ENCODE measurements at places on chromosomes 6 and 20. TPM values are rescaled to one million over a fixed set of nuclear protein-coding genes. Genes with fewer than 3 reads are reported as not detected.
A peak's percentile ranks its signal among the peaks of the same experiment; 100 is the strongest.

DNA sequence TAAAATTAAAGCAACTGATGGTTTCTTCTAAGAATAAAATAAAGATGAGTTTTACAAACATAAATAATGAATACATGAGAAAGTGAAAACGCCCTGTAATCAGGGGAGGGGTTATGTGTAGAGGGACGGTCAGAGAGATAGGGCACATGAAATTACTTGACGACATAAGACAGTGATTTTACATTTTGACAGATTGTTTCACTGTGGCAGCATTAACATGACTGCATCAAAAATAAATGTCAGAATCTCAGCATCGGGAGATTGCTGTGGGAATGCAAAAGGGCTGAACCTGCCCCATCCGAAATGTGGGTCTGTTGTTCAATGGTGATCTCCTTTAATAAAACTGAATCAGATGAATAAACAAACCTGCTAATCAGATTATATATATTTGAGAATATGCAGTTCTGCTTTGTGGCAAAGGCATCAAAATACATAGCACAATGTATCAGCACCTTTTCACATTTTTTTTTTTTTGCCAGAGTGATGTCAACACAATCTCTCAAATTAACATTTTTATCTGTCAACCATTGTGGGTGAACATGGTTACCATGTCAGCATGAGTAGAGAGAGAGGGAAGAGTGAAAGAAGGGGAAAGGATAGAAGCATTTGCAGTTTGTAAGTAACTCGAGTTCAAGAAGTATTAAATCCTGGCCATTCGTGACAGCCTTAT lies 177.1 kb upstream of the MAN1A1 start:
- H3K4me1 ChIP-seq: no peaks in the 10 kb centered on the region
- no peak overlapping the region for H3K27ac ChIP-seq
- no peak for DNase-seq
- no peaks in the 10 kb centered on the region for H3K27me3 ChIP-seq
- H3K4me3 ChIP-seq: no peak overlapping the region

GRCh38 chr6:40933864-40934263 lies 105.2 kb downstream of the UNC5CL start:
- H3K27ac ChIP-seq: no peak overlapping the region
- no peaks in the 10 kb centered on the region for H3K27me3 ChIP-seq
- H3K36me3 ChIP-seq: no peaks in the 10 kb centered on the region
- DNase-seq: no peak
- H3K4me3 ChIP-seq: no peak overlapping the region

DNA sequence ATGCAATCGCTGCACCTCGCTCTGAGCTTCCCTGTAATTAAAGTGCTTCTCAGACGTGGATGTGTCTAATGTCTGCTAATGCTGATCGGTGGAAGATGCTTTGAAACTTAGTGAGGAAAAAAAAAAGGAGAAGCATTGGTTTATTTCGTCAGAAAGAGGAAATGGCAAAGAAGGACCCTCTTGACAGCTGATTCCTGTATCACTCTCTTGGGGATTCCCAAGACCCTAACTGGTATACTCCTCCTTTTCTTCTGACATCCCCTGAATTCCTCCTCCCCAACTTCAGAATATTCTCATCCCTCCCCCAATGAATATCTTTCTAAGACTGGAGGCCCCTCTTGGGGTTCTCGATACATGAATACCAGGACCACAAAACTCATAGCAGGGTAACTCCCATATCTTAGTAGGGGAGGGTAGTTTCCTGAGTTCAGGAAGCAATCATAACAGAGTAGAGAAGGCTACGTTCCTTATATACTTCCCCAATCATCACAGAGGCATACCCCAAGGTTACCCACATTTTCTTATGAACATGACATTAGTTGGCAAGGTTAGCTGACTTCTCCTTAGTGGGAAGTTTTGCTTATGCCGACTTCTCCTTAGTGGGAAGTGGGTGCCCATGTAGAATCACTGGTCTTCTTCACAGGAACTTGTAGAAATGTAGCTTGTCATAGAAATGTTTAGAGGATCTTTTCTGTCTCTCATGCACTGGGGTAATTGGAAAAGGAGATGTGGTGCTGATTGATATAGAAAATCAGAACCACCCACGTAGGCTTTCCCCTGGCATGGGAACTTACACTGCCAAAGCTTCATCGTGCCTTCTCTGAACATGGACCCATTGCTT lies 63.8 kb upstream of the ATXN1 start:
- no peaks in the 10 kb centered on the region for H3K36me3 ChIP-seq
- no peak overlapping the region for H3K27ac ChIP-seq
- no peaks in the 10 kb centered on the region for H3K27me3 ChIP-seq
- H3K4me1 ChIP-seq: peaks cover 6% of the 10 kb centered on the region
- DNase-seq: no peak

- no peaks in the 10 kb centered on the region for H3K27me3 ChIP-seq
- DNase-seq: no peak
- peaks cover 13% of the 10 kb centered on the region for H3K4me1 ChIP-seq
- H3K4me3 ChIP-seq: no peak overlapping the region
These were observed 54.4 kb upstream of the CCDC28A start for GRCh38 chr6:138719011-138719635.

FOXC1 gene
- 0.25 TPM for polyA plus RNA-seq

DNA sequence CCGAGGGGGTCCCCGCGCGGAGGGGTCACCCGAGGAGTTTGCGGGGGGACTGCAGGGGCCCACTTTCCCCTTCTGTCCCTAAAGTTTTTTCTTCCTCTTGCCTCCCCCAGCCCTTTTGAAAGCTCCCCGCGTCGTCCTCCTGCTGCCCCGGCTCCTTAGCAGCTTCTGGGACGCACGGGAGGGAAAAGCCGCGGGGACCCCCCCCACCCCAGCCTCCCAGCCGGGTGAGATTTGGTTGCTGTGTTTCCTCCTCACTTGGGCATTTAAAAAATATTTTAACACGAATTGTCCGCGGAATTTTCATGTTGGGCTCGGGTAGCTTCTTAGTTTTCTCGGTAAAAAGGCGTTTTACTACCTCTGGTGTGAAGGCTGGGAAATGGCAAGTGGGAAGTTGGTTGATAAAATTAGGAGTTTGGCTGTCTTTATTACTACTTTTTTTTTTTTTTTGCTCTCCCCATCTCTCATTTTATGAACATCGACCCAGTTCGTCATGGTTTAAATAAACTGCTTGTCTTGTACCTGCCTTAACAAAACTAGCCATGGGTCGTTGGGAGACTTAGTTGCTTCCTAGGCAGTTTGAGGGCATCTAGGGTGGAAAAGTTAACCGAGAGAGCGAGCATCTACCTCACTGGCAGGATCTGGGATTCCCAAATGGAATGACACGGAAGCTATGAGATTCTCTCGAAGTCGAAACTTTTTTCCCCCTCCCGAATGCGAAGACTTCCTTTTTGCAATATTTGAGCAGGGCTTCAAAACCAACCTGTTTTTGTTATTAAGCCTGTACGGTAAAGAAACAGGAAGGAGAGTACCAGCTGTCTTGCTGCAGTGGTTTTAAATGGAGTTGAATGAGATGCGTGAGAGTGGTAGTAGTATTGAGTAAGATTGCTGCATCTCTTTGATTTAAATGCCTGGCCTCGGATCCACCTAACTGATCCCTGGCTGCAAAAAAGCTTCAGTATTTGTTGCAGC lies 868 bp downstream of the NCOA3 start:
- no peaks in the 10 kb centered on the region for H3K36me3 ChIP-seq
- no peaks in the 10 kb centered on the region for H3K27me3 ChIP-seq
- DNase-seq: peak; percentile 63
- H3K4me1 ChIP-seq: peaks cover 7% of the 10 kb centered on the region
- peak overlapping the region; percentile 90 for H3K4me3 ChIP-seq

- H3K4me3 ChIP-seq: no peak overlapping the region
- no peaks in the 10 kb centered on the region for H3K27me3 ChIP-seq
- H3K36me3 ChIP-seq: no peaks in the 10 kb centered on the region
- H3K4me1 ChIP-seq: no peaks in the 10 kb centered on the region
- DNase-seq: no peak
These were observed 46.0 kb upstream of the TASP1 start for GRCh38 chr20:13684566-13685222.

DNA sequence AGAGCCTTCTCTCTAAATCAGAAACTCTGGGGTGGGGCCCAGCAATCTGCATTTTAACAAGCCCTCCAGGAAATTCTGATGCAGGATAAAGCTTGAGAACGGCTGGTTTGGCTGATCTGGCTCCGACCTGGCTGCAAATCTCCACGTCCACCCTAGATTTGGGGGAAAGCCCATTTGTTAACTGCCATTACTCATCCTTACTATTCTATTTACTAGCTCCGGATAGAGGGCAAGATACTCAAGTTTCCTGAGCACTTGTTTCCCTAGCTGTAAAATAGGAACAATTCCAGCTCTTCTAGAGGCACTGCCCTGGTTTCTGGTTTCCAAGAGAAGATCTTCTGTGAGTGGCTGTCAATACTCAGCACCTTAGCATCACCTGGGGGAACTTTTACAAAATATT lies 44.4 kb downstream of the DAAM2 start:
- H3K4me3 ChIP-seq: no peak overlapping the region
- H3K4me1 ChIP-seq: peaks cover 60% of the 10 kb centered on the region
- no peak overlapping the region for H3K27ac ChIP-seq
- DNase-seq: no peak
- H3K27me3 ChIP-seq: no peaks in the 10 kb centered on the region
- H3K36me3 ChIP-seq: no peaks in the 10 kb centered on the region

DNA sequence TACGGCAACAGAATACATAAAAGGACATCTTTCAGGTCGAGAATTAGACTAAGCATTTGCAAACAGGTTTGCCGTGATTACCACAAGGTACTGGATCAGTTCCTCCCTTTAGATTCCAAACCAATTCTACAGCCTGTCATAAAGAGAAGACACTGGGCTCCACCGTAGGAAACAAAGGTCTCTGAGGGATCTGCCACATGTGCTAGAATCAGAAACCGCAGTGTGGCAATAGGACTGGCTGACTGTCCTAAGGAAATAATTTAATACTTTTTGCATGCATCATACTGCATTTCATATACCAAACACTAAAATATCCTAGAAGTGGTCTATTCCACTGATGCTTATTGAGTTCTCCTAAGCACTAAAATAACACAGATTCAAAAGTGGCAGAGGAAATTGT lies 59.2 kb downstream of the POPDC3 start:
- no peaks in the 10 kb centered on the region for H3K4me1 ChIP-seq
- H3K4me3 ChIP-seq: no peak overlapping the region
- H3K27ac ChIP-seq: no peak overlapping the region
- H3K27me3 ChIP-seq: no peaks in the 10 kb centered on the region
- DNase-seq: no peak

DNA sequence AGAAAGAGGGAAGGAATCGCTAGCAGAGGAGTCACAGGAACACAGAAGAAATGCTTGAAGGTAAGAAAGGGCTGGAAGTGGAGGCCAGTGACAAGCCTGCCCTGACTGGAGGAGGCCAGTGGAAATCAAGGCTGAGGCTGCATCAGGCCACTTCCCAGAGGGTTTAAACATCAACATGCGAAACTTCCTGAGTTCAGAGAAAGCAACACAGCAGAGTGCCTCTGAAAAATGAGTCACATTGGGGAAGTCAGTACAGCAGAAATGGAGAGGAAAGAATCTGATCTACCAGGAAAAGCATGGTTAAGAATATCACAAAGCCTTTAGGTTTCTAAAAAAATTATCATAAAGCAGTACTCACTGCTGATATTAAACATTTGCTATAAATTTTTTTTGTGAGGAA lies 23.3 kb downstream of the NAPB start:
- DNase-seq: no peak
- no peaks in the 10 kb centered on the region for H3K4me1 ChIP-seq
- H3K36me3 ChIP-seq: peaks cover 53% of the 10 kb centered on the region

- no peaks in the 10 kb centered on the region for H3K36me3 ChIP-seq
- H3K27me3 ChIP-seq: no peaks in the 10 kb centered on the region
- H3K4me1 ChIP-seq: peaks cover 3% of the 10 kb centered on the region
- H3K27ac ChIP-seq: no peak overlapping the region
These were observed 109.4 kb upstream of the AKAP12 start for GRCh38 chr6:151130329-151130728.

Data from stomach (tissue), 19 donors.